Suppressor macrophage (primary cell): ENCODE measurements at places on chromosomes 13 and 19.

DNA sequence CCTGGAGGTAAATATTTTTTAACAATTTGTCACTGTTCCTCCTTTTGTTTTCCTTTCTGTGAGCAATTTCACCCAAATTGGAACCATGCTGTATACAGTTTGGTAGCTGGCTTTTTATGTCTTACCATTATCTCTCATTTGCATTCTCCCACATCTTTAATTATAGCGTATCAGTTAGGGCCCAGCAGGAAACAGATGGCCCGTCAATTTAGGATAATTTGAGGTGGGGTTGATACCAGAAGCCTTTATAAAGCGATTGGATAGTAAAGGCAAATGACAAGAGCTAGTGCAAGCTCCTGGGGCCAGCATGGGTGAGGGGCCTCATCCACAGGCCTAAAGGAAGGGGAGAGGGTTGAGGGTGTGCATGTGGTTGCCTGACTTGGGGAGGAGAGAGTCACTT, 3.8 kb upstream of the IFNL4 start:
- DNase-seq: no peak

- peak; percentile 10 for DNase-seq
Observed at GRCh38 chr13:52944697-52945096, 83.9 kb upstream of the OLFM4 start.

DNA sequence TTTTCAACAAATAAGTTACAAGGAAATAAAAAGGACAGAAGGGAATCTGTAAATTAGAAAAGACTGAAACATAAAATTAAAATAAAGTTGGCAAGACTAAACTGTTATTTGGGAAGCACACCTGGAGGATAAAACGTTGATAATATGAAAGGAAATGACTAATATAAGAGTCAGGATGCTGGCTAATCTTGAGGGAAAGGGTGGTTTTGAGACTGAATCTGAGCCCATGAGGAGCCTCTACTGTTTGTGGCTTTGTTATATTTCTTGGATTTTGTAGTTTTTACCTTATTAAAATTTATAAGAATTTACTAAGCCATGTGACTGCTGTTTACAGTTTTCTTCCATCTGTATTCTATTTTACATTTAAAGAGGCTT, 718.0 kb upstream of the SPRY2 start:
- no peak for DNase-seq

DNA sequence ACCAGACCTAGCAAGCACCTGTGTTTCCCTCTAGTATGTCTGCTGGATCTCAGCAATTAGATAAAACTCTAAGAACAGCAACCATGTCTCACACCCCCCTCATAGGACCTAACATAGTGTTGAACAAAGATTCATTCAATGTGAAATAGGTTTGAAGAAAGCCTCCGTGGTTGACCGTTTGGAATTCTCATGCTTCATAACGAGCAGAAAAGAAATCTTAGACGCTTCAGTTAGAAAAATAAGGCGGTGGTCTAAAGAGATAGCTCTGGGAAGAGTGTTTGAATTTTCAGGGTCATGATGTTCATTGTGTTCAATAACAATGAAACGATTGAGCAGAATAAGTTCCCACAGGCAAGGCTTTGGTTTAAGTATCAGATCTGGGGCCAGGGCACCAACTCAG, 332.9 kb downstream of the COG6 start:
- DNase-seq: no peak

DNA sequence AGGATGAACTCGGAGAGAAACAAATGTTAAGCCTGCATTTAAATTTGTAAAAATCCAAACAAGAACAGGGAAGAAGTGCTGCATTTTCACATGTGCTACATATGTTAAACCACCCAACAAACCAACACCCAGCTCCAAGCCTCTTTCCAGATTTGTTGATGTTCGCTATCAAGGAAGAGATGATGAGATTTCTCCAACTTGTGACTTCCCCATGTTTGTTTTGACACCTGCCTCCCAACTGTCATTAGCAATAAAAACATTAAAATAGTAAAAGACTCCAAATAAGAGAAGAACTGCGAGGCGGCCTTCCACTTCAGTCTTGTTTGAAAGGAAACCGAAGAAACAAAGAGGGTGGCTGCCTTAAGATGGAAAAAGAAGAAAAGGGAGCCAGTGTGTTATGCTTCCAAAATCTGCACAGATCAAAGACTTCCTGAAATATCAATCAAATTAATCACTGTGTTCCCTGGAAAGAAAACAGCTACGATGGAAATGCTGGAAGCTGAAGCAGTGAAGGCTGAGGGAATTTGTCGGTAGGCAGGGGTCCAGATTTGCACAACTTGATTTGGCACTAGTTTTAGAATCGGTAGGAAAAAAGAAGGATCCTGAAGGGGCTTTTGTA, 14.0 kb upstream of the GGACT start:
- no peak for DNase-seq

- no peak for DNase-seq
Observed at GRCh38 chr13:109738298-109738746, 48.1 kb downstream of the IRS2 start.

- DNase-seq: peak; percentile 55
Observed at GRCh38 chr13:46598140-46598819, 45.3 kb downstream of the LRCH1 start.

GRCh38 chr19:3224346-3225168, at the start of gene CELF5:
TSS of gene CELF5 (plus strand) at chr19:3224661. CDS start at chr19:3224740, 79 bp downstream.
- peak; percentile 58 for DNase-seq

- no peak for DNase-seq
Observed at GRCh38 chr19:46486358-46486757, 9.3 kb downstream of the PNMA8B start.

- DNase-seq: peak; percentile 30
Observed at GRCh38 chr13:111962431-111962891, 104.5 kb upstream of the SOX1 start.

GRCh38 chr19:18846862-18847548, 15.2 kb downstream of the UPF1 start:
- peak; percentile 91 for DNase-seq

- peak; percentile 27 for DNase-seq
Observed at GRCh38 chr13:36395280-36395679, 37.0 kb upstream of the CCNA1 start.

DNA sequence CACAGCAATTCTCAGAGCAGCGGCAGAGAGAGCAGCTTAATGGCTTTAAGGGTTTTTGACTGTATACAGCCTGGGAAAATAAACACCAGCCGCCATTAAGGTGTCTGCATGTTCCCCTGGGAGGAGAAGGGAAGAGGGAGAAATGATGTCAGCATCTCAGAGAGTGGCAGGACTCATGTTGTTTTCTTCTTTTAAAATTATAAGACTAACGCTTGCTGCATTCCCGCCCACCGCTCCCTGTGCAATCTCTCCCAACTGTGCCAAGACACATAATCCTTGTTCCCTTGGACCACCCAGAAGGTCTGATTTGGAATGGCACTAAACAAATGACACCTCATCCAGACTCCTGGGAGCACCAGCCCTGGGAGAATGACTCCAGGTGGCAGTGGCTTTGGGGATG, 27.7 kb upstream of the FAM216B start:
- DNase-seq: no peak

- peak; percentile 58 for DNase-seq
Observed at GRCh38 chr19:52535771-52536447, 8.4 kb downstream of the ZNF808 start.

GRCh38 chr19:39232708-39233107, 12.1 kb downstream of the IFNL3 start:
- DNase-seq: no peak

DNA sequence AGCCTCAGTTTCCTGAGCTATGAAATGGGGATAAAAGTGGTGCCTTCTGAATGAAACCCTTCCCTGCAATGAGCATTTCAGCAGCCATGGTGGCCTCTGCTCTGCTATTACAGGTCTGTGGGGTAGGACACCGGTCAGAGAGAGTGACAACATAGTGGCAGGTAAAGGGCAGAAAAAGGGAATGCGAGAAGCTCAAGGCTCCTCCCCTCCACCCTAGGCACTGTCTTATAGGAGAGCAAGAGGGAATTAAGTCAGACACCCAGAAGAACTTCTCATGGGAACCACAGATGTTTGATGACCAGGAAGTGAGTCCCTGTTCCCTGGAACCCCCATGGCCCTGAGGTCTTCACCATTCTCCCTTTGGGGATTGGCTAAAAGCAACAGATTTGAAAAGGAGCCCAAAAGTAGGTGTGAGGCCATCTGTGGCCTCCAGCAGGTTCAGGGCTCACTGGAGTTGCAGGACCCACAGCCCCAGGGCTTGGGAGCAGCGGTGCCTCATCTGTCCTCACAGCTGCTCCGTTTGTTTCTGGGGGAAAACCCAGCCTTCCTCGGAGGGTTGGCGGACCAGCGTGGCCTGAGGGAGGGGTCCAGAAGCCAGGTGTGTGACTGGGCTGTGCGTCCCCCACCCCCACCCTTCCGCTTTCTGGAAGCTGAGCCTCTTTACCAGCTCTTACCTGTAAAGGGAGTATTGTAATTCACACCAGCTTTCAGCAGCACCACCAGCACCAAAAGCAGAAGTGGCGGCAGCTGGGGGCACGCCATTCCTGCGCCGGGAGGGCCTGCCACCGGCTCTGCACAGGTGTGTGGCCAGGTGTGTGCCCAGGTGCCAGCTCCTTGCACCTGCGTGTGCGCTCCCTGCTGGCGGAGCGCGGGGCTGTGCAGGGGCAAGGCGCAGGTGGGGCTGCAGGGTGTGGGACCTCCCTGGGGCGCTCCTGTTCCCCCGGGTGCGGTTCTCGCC, 19.4 kb downstream of the IQCN start:
- no peak for DNase-seq

DNA sequence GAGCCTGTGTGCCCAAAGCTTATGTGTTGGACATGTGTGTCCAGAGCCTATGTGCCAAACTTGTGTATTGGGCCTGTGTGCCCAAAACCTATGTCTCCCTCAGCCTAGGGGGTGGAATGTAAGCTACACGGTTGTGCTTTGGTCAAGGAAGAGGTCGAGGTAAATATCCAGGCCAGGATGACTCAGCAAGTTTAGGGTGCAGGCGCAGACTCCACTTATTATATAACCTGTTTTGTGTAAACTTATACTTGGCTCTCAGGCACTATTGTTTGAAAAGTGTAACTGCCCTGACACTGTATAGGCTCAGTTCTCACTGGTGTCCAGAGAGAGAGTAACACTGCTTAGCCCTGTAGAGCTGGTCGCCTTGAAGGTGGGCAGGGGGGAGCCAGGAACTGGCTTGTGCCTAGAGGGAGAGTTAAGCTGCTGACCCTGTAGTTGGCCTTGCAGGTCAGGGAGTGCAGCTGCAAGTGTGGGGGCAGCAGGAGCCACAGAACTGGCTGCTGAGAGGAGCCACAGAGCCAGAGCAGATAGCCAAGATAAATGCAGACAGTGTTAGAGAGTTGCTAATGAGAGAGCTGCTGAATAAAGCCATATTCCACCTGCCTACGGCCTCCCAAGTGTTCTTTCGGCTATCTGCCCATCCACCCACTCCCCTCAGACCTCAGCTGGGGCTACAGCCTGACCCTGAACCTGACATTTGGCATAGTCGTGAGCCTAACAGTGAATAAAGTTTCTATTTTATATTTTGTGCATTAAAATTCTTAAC, 517.2 kb upstream of the SLITRK1 start:
- DNase-seq: no peak

DNA sequence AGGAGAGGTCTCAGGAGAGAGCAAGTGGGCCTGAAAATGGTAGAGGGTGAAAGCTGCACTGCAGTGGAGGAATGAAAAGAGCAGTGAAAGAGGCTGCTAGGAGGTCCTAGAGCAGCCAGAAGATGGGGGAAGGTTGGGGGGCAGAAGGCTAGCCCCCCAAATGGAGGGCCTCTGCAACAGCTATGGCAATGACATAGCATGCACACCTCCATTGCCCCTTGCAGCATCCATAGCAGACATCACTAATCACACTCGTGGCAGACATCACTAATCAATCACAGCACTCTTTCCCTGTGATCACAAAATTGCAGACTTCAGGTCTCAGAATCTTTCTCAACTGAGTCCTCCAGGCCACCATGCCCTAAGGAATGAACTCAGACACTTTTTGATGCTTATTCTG, 21.9 kb downstream of the CCL25 start:
- DNase-seq: no peak

DNA sequence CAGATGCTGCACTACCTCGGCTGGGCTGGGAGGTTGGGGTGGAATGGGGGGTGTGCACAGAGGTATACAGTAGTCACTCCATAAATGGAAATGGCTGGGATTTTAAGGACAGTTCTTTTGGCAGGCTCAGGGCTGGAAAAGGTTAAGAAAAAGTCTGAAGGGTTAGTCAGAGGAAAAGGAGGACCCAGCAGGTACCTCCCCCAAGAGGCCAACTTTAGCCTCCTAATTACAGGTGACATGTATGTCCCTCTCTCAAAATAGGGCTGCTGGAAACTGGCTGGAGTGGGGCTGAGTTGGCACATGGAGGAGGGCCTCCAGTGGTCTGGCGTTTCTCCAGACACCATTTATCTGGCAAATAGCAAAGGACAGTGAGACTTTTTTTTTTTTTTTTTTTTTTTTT, 994 bp downstream of the CCDC194 start:
- no peak for DNase-seq

DNA sequence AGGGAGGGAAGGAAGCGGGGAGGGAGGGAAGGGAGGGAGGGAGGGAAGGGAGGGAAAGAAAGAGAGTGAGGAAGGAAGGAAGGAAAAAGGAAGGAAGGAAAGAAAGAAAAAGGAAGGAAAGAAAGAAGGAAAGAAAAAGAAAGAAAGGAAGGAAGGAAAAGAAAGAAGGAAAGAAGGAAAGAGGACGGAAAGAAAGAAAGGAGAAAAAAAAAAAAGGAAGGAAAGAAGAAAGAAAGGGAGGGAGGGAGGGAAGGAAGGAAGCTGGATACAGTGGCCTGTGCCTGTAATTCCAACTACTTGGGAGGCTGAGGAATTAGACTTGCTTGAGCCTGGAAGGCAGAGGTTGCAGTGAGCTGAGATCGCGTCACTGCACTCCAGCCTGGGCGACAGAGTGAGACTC, 35.3 kb downstream of the OLFM2 start:
- DNase-seq: no peak

DNA sequence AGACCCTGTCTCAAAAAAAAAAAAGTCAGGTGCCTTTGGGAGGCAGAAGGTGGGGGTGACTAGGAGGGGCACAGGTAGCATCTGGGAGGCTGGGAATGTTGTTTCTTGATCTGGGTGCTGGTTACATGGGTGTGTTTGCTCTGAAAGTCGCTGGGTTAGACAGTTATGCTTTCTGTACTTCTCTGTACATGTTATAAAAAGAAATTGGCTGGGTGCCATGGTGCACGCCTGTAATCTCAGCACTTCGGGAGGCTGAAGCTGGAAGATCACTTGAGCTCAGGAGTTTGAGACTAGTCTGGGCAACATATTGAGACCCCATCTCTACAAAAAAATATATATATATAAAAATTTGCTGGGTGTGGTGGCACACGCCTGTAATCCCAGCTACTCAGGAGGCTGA, 15.1 kb downstream of the NOSIP start:
- DNase-seq: no peak

GRCh38 chr13:51828730-51829567, 16.0 kb downstream of the TMEM272 start:
- peak; percentile 55 for DNase-seq

DNA sequence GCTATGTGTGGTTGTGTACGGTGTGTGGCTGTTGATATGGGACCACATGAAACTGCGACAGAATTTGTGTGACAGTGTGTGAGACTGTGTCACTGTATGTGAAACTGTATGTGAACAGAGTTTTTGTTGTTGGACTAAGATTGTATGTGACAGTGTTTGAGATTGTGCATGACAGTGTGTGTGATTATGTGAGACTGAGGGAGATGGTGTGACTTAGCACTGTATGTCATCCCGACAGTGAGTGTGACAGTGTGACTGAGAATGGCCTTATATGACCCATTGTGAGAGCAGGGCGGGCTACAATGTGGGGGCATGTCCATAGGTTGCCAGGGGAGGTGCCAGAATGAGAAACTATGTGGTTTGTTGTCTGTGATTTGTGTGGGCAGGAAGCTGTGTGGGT, 930 bp downstream of the ZNF583 start:
- DNase-seq: no peak

GRCh38 chr19:18785179-18786124, 5.7 kb downstream of the COMP start:
- peak; percentile 57 for DNase-seq
